ENCODE measurements at places on chromosomes 6 and 20. TPM values are rescaled to one million over a fixed set of nuclear protein-coding genes. Genes with fewer than 3 reads are reported as not detected.
A peak's percentile ranks its signal among the peaks of the same experiment; 100 is the strongest.

GRCh38 chr6:143074101-143074500, 13.4 kb downstream of the AIG1 start:
- DNase-seq = no peak
- H3K4me1 ChIP-seq = no peaks in the 10 kb centered on the region
- H3K27ac ChIP-seq = no peak overlapping the region
- H3K27me3 ChIP-seq = no peaks in the 10 kb centered on the region

DNA sequence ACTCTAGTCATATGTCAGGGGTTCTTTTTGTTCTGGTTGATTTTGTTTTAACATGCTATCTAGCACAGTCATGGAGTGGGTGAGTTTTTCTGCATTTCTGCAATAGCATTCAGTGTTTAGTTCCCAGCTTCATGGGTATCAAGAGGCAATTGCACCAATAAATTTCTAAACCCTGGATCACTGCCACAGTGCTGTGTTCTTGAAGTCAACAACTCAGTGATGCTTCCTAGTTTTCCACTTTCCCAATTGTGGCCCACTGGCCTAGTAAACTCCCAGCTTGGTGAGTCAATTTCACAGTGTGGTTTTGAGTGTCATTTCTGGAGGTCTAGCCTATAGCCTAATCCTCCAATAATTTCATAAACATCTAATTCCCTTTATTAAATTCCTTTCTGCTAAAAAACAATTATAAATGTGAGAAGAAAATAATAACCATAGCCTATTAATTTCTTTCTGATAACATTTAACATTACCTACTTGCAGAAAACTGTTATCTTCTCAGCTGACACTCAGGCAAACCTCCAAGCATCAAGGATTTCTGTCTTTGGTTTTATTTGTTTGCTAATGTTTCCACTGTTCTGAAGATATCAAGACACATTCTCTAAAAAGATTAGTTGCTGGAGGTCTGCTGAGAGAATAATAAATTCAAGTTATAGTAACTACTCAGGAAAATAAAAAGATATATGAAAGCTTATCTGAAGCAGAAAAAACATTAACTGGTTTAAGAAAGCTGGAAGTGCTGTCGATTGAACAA, 89.9 kb downstream of the PDE7B start:
- no peaks in the 10 kb centered on the region for H3K36me3 ChIP-seq
- no peak overlapping the region for H3K4me3 ChIP-seq
- H3K4me1 ChIP-seq = no peaks in the 10 kb centered on the region
- H3K27ac ChIP-seq = no peak overlapping the region

GRCh38 chr6:15183979-15184378, 61.9 kb upstream of the JARID2 start:
- no peaks in the 10 kb centered on the region for H3K27me3 ChIP-seq
- DNase-seq = no peak
- H3K27ac ChIP-seq = no peak overlapping the region
- no peak overlapping the region for H3K4me3 ChIP-seq

- no peak overlapping the region for H3K27ac ChIP-seq
- H3K36me3 ChIP-seq = peaks cover 4% of the 10 kb centered on the region
- H3K4me3 ChIP-seq = no peak overlapping the region
- H3K4me1 ChIP-seq = peaks cover 32% of the 10 kb centered on the region
- DNase-seq = peak; percentile 60
- no peaks in the 10 kb centered on the region for H3K27me3 ChIP-seq
Measured at GRCh38 chr6:63677282-63677681, 41.7 kb downstream of the PHF3 start.

DNA sequence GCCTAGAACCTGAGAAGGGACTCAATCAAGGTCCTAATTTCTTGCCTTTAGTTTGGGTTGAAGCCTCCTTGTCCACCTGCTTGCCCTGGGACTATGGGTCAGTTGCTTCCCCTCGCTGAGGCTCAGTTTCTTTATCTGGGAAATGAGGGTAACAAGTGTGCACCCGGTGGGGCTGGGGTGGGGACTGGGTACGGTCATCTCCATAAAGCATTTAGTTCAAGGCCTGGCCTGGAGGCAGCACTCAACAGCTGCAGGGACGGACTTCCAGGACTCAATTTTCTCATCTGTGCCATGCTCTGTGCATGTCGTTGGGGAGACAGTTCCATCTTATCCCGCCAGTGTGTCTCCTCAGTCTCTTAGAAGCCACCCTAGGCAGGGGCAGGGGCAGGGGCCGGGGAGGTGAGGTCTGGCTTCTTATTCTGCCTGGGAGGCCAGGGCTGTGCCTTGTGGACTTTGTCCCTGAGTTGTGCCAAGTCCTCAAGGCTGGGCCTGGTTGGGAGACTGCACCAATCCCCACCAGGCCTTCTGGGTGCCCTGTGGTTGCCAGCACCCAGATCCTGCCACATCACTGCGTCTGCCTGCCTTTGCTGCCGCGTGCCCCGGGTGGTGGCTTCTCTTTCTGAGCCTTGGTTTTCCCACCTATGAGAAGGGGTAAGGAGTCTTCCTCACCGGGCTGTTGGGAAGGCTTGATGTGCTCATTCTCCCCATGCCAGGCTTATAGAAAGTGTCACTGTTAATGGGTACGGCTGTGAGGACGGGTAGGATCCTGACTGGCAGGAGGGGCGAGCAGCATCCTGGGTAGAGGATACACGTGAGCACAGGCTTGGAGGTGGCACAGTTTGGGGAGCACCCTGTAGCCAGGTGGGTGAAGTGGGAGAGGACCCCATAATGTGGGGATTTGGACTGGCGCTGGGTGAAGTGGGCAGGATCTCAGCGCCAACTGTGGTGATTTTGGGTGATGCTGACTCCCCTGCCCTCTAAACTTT, 8.6 kb downstream of the SRC start:
- H3K4me3 ChIP-seq = no peak overlapping the region
- peaks cover 37% of the 10 kb centered on the region for H3K36me3 ChIP-seq
- peaks cover 93% of the 10 kb centered on the region for H3K4me1 ChIP-seq
- DNase-seq = peak; percentile 73

DNA sequence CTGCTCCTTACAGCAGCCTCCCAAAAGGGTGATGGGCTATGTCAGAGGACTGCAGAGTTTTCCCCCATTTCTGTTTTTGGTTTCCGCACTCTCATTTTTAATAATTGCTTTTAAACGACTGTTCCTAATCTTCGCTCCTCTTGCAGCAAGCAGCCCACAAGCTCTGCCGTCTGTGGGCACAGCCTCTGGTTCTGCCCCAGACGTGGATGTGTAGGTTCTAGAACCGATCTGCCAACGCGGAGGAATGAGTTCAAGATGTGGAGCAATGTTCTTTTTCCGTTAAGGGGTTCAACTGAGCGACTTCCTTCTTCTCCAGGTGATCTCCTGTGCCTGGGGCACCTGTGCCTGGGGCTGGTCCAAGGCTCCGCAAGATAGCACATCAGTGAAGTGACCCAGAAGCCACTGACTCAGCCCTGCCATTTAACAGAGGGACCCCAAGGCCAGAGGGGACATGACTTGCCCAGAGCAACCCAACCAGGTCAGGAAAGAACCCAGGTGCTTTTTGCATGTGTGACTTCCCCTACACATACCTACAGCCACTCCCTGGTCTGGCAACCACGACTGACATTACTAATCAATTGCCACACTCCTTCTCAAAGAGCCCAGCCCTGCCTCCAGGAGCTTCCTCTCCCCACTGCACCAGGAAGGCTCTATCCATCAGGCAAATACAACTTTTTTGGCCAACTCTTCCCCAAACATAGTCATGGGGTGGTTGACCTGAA, 22.7 kb downstream of the PMEPA1 start:
- DNase-seq = no peak
- no peak overlapping the region for H3K27ac ChIP-seq
- no peak overlapping the region for H3K4me3 ChIP-seq
- no peaks in the 10 kb centered on the region for H3K27me3 ChIP-seq
- H3K4me1 ChIP-seq = peaks cover 20% of the 10 kb centered on the region

DNA sequence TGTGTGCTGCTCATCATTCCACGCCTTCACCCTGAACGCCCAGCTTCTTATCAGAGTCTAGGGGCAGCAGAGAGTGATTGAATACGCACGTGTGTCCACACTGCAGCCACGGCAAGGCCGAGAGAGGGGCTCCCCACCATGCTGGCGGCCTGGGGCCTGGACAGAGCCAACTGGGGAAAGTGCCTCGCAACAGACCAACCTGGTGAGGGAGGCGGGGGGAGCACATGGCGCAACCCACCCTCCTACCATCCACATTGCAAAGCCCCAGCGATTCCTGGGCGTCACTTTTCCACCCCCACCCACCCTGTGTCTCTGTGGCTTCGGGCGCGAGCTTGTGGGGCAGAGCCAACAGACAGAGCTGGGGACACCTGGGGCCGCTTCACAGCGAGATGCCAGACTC, 66.4 kb upstream of the DUSP22 start:
- no peak for DNase-seq
- H3K4me1 ChIP-seq = no peaks in the 10 kb centered on the region
- no peak overlapping the region for H3K4me3 ChIP-seq
- H3K27me3 ChIP-seq = no peaks in the 10 kb centered on the region
- H3K27ac ChIP-seq = no peak overlapping the region
- H3K36me3 ChIP-seq = no peaks in the 10 kb centered on the region

GRCh38 chr6:169441292-169441691, 187.6 kb upstream of the THBS2 start:
- DNase-seq = no peak
- H3K36me3 ChIP-seq = no peaks in the 10 kb centered on the region
- peaks cover 7% of the 10 kb centered on the region for H3K4me1 ChIP-seq
- H3K27me3 ChIP-seq = no peaks in the 10 kb centered on the region
- H3K4me3 ChIP-seq = no peak overlapping the region

- no peaks in the 10 kb centered on the region for H3K27me3 ChIP-seq
- no peak for DNase-seq
- no peak overlapping the region for H3K4me3 ChIP-seq
- no peaks in the 10 kb centered on the region for H3K4me1 ChIP-seq
Measured at GRCh38 chr20:37755665-37756064, 61.8 kb downstream of the CTNNBL1 start.

Gene CTAGE9
- not detected for total RNA-seq

Gene FLOT1
- total RNA-seq = 40.6 TPM

Gene SMIM29
- 3.2 TPM for total RNA-seq

Measured in stomach (tissue), 19 donors.